ENCODE measurements at places on chromosomes 13 and 19.

DNA sequence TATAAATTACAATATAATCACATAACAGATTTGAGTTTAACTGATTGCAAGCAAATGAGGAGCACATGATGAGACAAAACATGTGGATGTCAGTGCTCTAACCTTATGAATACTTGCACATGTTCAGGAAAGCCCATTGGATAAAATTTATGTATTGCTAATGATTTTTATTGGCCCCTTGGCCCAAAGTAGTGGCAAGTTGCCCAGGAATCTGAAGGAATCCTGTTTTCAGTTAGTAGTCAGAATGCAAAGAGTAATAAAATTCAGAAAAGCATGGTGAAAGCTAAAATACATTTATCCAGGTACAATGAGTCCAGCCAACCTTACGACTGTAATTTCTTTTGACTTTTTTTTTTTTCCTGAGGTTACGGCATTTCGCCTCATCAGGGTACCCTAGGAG, 1539.4 kb downstream of the EFNB2 start:
- no peaks in the 10 kb centered on the region for H3K4me1 ChIP-seq
- H3K36me3 ChIP-seq: no peaks in the 10 kb centered on the region
- no peak overlapping the region for H3K27ac ChIP-seq
- no peaks in the 10 kb centered on the region for H3K27me3 ChIP-seq

DNA sequence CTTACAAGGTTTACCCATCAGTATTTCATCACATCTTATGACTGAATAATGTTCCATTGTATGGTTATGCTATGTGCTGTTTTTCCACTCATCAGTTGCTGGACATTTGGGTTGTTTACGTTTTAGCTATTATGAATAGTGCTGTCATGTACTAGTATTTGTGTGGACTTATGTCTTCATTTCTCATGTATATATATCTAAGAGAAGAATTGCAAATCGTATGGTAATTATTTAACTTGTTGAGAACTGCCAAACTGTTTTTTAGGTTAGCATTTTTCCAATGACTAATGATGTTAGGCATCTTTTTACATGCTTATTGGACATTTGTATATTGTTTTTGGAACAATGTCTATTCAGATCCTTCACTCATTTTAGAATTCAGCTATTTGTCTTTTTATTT, 368.3 kb downstream of the LMO7 start:
- no peak overlapping the region for H3K4me3 ChIP-seq

GRCh38 chr13:28751175-28751960, 32.6 kb upstream of the SLC46A3 start:
- H3K4me1 ChIP-seq: peaks cover 19% of the 10 kb centered on the region
- no peak overlapping the region for H3K27ac ChIP-seq
- peaks cover 3% of the 10 kb centered on the region for H3K36me3 ChIP-seq

DNA sequence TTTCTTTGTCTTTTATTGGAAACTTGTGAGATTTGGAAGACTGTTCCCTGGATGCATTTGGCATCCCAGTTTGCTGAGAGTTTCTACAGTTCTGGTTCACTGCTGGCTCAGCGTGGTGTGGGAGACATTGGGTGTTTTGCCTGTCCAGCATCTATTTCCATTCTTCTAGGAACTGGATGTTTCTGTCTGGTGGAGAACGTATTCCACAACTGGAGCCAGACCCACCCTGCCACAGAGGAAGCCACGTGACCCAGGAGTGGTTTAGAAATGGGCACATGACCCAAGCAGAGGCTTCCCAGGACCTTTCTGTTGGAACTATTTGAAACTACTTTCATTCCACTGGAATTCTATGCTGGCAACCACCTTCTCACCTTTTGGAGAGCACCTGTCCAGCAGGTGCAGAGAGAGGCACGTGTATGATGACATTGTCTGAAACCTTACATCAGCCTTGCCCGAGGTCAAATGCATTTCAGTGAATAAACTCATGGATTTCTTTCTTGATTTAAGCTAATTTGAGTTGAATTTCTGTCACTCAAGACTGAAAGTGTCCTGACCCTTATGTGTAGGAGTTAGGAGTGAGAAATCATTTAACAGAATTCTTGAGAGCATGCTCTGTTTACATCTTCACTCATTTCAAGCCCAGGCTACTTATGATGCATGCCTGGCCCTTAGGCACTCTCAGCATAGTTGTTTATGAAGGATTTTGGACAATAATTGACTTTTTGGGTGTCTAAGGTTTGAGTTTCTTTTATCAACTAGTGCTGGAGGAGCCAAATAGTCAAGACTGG, 121.8 kb downstream of the AKAP11 start:
- H3K4me3 ChIP-seq: no peak overlapping the region
- no peaks in the 10 kb centered on the region for H3K36me3 ChIP-seq
- H3K27ac ChIP-seq: no peak overlapping the region
- no peak for DNase-seq

- H3K27ac ChIP-seq: no peak overlapping the region
- peak; percentile 53 for DNase-seq
- H3K36me3 ChIP-seq: no peaks in the 10 kb centered on the region
- H3K4me3 ChIP-seq: no peak overlapping the region
- H3K27me3 ChIP-seq: peaks cover 11% of the 10 kb centered on the region
These were observed 47.7 kb upstream of the UQCRFS1 start for GRCh38 chr19:29260477-29261317.

GRCh38 chr19:275000-275399, 16.2 kb downstream of the PLPP2 start:
- H3K4me1 ChIP-seq: peaks cover 4% of the 10 kb centered on the region
- peaks cover 73% of the 10 kb centered on the region for H3K27me3 ChIP-seq
- no peak for DNase-seq
- H3K36me3 ChIP-seq: no peaks in the 10 kb centered on the region

GRCh38 chr19:47093254-47093653, 20.3 kb downstream of the ZC3H4 start:
- H3K4me3 ChIP-seq: no peak overlapping the region
- no peak for DNase-seq
- no peaks in the 10 kb centered on the region for H3K27me3 ChIP-seq

DNA sequence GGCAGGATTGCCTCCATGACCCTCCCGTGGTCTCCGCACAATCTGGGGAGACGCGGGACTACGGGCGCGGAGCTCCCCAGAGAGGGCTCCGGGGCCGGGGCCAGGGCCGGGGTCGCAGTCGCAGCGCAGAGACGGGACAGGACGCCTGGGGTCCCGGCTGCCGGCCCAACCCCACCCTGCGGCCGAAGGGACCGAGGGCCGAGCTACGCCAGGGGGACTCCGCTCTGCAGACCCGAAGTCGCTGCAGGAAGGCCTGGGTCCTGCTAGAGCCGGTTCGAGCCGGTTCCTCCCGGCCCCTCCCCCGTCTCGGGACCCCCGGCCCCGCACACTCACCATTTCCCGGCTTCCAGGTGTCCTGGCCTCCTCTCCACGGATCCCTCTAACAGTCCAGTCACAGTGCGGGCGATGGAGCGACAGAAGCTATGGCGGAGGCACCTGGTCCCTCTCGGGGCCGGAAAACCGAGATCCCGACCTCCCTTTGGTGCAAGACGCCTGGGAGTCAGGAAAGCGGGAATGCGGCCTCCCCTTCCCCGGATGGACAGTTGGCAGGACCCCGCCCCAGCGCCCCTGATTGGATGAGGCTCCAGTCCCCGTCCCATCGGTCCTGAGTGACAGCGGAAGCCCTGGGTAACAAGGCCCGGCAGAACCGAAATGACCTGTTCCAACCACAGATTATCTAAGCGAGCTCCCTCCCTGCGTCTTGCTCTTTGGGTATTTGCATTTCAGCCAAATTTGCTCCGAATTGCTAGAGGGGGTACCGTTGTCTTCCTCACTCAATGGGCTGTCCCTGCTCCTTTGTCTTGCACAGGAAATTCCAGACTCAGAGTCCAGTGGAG, at the start of gene ZNF625:
Gene ZNF625 (minus strand): TSS at position 512 of the 836 bp plus-strand sequence. CDS start 176 bp downstream, at position 336.
- peaks cover 3% of the 10 kb centered on the region for H3K27me3 ChIP-seq
- H3K36me3 ChIP-seq: peaks cover 32% of the 10 kb centered on the region
- H3K4me1 ChIP-seq: peaks cover 22% of the 10 kb centered on the region
- DNase-seq: peak; percentile 89
- peak within 1 kb of the TSS; percentile 99 for H3K4me3 ChIP-seq

GRCh38 chr19:45440873-45441654, 17.3 kb upstream of the ERCC1 start:
- no peaks in the 10 kb centered on the region for H3K36me3 ChIP-seq
- peaks cover 42% of the 10 kb centered on the region for H3K4me1 ChIP-seq
- H3K27ac ChIP-seq: no peak overlapping the region

DNA sequence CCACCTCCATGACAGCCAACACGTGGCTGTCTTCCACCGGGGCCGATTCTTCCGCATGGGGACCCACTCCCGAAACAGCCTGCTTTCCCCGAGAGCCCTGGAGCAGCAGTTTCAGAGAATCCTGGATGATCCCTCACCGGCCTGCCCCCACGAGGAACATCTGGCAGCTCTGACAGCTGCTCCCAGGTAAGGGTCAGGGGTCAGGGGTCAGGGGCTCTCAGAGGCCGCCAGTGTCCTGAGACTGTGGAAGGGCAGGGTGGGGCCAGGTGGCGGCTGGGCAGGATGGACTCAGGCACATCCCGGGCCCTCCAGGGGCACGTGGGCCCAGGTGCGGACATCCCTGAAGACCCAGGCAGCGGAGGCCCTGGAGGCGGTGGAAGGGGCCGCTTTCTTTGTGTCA, 15.0 kb downstream of the CPT1C start:
- H3K27me3 ChIP-seq: no peaks in the 10 kb centered on the region
- H3K27ac ChIP-seq: no peak overlapping the region
- no peak overlapping the region for H3K4me3 ChIP-seq
- DNase-seq: no peak

- peaks cover 46% of the 10 kb centered on the region for H3K36me3 ChIP-seq
- DNase-seq: peak; percentile 28
- peaks cover 27% of the 10 kb centered on the region for H3K4me1 ChIP-seq
- H3K27ac ChIP-seq: peak overlapping the region; percentile 100
- H3K4me3 ChIP-seq: peak overlapping the region; percentile 100
- no peaks in the 10 kb centered on the region for H3K27me3 ChIP-seq
These were observed 1.0 kb downstream of the ZNF253 start for GRCh38 chr19:19866611-19867248.

GRCh38 chr19:32197896-32198882, 147.2 kb upstream of the ZNF507 start:
- H3K36me3 ChIP-seq: no peaks in the 10 kb centered on the region
- H3K4me3 ChIP-seq: no peak overlapping the region
- peak overlapping the region; percentile 50 for H3K27ac ChIP-seq
- H3K4me1 ChIP-seq: no peaks in the 10 kb centered on the region
- no peak for DNase-seq

DNA sequence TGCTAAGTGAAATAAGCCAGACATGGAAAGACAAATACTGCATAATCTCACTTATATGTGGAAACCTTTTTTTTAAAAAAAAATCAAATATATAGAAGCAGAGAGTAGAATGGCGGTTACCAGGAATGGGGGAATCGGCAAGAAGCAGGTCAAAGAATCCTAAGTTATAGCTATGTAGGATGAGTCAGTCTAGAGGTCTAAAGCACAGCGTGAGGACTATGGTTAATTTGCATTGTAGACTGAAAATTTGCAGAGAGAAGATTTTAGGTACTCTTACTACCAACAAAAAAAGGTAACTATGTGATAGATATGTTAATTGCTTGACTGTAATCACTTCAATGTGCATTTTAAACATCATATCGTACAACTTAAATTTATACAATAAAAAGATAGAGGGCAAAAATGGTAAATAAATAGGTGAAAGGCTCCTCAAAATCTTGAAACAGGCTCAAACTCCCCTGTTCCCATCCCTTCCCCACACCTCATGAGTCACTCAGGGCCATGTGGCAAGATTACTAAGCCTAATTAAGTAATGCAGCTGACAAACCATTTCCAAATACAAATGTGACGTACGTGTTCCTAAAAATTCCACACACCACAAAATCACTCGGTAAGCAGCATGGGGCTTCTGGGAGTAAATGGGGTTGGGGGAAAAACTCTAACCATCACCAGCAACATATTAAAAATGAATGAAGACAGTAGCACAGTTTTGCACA, 159.0 kb downstream of the USP12 start:
- no peaks in the 10 kb centered on the region for H3K36me3 ChIP-seq
- DNase-seq: no peak
- no peak overlapping the region for H3K27ac ChIP-seq
- no peak overlapping the region for H3K4me3 ChIP-seq

DNA sequence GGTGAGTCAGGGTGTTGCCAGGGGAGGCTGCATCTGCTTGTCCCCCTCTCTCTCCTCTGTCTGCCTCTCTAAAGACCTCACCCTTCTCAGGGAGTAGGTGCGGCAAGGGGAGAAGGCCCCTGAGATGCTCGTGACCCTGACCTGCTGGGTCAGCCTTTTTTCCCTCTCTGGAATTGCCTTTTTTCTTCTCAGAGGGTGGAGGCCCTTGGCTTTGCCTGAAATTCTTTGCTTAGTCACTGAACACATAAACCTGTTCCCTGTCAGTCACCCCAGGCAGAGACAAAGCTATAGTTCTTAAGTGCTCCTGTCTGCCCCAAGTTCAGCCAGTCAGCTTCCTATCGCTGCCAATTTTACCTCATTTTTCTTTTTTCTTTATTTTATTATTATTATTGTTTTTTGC, 35.2 kb upstream of the PEG3 start:
- H3K27ac ChIP-seq: no peak overlapping the region
- no peak for DNase-seq
- no peak overlapping the region for H3K4me3 ChIP-seq
- peaks cover 15% of the 10 kb centered on the region for H3K36me3 ChIP-seq
- no peaks in the 10 kb centered on the region for H3K27me3 ChIP-seq
- no peaks in the 10 kb centered on the region for H3K4me1 ChIP-seq

GRCh38 chr13:31166591-31166990, 4.9 kb upstream of the HSPH1 start:
- no peak for DNase-seq
- no peaks in the 10 kb centered on the region for H3K27me3 ChIP-seq
- H3K36me3 ChIP-seq: no peaks in the 10 kb centered on the region
- H3K27ac ChIP-seq: no peak overlapping the region
- H3K4me3 ChIP-seq: no peak overlapping the region
- H3K4me1 ChIP-seq: peaks cover 25% of the 10 kb centered on the region

DNA sequence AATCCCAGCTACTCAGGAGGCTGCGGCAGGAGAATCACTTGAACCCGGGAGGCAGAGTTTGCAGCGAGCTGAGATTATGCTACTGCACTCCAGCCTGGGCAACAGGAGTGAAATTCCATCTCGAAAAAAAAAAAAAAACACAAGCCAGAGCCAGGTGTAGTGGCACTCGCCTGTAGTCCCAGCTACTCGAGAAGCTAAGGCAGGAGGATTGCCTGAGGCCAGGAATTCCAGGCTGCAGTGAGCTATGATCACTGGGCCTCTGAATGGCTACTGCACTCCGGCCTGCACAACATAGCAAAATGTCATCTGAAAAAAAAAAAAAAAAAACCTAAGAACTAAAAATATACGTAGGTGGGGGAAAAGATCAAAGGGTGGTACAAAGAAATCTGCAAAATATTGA, 19.4 kb downstream of the EPS15L1 start:
- no peak overlapping the region for H3K4me3 ChIP-seq
- no peak overlapping the region for H3K27ac ChIP-seq
- no peak for DNase-seq
- peaks cover 4% of the 10 kb centered on the region for H3K36me3 ChIP-seq
- H3K4me1 ChIP-seq: peaks cover 36% of the 10 kb centered on the region

DNA sequence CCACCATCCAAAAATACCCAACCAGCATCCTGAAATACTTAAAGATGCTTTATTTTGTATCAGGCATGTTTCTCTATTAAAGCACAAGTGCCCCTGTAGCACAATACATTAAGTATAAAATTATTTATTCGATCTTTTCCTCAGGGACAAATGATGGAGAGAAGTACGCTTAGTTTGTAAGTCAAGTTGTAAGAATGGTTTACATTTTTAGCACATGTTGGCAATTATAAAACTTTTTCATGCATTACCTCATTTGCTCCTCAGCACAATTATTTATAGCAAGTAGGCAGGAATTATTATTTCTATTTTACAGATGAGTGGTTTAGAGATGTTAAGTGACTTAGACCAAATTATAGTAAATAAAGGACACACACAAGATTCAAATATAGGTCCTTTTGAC, 232.6 kb upstream of the HTR2A start:
- no peaks in the 10 kb centered on the region for H3K4me1 ChIP-seq
- H3K27ac ChIP-seq: no peak overlapping the region
- H3K4me3 ChIP-seq: no peak overlapping the region
- H3K36me3 ChIP-seq: no peaks in the 10 kb centered on the region
- no peaks in the 10 kb centered on the region for H3K27me3 ChIP-seq
- no peak for DNase-seq

Measured in neural crest cell (in vitro differentiated cells).